Cortex of kidney (tissue), 1 donor: ENCODE measurements at places on chromosomes 2 and 18.

- no peak for DNase-seq
Observed at GRCh38 chr2:45248214-45248613, 239.0 kb upstream of the SIX2 start.

DNA sequence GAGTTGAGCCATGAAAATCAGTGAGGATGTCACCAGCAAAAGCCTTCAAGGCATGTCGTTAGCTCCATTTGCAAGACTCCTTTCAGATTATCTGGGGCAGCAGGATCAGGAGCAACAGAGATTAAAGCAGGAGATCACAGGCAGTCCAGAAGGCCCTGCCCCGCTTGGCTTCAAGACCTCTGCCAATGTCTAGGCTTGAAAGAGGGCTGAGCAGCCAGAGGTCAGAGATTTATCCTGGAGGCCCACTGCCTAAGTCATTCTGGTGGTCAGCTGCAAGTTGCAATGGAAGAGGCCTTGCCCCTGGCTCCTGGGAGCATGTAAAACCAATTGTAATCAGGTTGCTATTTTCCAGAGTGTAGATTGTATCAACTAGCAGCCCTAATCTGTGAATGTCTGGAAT, 416.5 kb downstream of the BCL11A start:
- DNase-seq = no peak

GRCh38 chr2:86189782-86190416, 5.4 kb downstream of the IMMT start:
- no peak for DNase-seq

- DNase-seq = no peak
Observed at GRCh38 chr2:15784886-15785801, 155.2 kb upstream of the MYCN start.

DNA sequence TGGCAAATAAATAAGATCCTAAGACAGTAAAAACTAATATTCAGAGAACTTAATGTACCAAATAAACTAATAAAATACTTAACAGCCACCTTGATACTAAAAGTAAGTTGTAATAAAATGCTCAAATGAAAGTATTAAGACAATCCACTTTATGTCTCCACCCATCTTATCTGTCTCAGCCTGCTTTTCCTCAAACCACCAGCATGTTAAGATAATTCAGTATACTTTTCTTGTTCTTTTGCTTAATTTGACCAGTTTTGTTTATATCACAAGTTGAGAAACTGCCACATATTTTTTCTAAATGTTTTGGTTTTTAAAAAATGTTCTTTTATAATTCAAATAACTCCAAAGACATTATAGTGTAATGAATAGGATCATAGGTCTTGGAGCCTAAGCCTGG, 142.0 kb downstream of the MBD5 start:
- no peak for DNase-seq

- no peak for DNase-seq
Observed at GRCh38 chr2:187302116-187302515, 145.9 kb downstream of the CALCRL start.

GRCh38 chr2:8997631-8998030, 5.9 kb downstream of the MBOAT2 start:
- no peak for DNase-seq

DNA sequence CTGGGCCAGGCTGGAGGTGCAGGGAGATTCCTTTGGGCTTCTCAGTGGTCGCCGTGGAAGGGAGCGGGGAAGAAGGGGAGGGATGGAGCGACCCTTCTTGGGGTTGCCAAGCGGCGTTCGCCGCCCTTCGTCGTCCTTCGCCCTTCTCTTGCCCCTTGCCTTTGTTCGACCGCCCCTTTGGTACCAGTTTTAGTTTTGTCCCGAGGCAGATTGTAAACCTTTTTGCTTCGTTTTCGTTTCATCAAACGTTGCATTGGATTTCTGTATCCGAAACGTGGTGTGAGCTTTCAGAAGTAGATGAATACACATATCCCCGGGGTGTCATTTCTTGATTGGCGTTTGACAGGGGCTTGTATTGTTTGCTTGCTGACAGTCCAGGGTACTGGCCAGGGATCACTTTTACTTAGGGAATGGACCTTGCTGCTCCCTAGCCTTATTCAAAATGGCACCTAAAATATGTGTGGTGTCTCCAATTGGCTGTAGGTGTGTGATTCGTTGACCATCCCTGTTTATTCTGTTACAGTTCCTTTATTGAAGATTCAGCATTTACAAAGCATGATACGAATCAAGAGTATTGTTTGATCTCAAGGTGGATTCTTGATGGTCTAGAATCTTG, 788 bp downstream of the USP14 start:
- DNase-seq = no peak

DNA sequence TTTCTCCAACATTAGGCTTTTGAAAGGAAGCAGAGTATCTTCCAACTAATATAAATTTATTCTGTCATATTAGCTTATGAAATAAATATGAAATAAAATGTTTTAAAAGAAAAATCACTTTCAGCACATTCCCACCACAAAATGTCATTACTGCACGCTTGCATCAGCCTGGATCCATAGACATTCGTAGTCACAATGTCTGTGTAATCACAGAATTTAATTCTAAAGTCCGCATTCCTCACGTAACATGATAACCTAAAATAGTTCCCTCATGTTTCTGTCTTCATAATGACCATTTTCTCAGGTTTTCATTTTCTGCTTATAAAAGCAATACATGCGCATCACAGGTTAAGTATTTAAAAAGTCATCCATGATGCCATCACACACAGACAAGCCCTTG, 47.1 kb downstream of the HDAC4 start:
- no peak for DNase-seq

GRCh38 chr18:74791501-74792194, 194.0 kb downstream of the ZNF407 start:
- no peak for DNase-seq

- no peak for DNase-seq
Observed at GRCh38 chr2:214649440-214650205, 159.9 kb downstream of the BARD1 start.
